Cortex of kidney (tissue), 1 donor: ENCODE measurements at places on chromosomes 2 and 18.

GRCh38 chr18:55455938-55456337, 132.1 kb downstream of the TCF4 start:
- DNase-seq: no peak

- no peak for DNase-seq
Observed at GRCh38 chr2:217972490-217972889, 30.3 kb downstream of the TNS1 start.

DNA sequence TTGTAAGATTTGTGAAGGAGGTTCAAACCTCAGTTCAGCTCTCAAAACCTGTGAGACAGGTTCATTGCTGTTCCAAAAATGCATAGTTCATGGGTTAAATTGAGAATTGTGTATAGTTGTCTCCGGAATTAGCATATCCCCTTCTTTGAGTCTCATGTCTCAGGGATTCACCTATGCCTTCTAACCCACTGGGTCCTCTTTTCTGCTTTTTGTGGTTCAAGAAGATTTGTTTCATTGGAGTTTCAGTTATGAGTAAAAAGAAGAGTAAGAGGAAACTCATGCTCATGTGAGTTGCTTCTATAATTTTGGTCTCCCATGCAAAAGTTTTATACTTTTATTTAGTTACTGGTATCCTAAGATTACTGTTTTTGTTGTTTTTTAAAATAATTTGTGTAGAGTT, 1219.8 kb upstream of the ZEB2 start:
- DNase-seq: no peak

DNA sequence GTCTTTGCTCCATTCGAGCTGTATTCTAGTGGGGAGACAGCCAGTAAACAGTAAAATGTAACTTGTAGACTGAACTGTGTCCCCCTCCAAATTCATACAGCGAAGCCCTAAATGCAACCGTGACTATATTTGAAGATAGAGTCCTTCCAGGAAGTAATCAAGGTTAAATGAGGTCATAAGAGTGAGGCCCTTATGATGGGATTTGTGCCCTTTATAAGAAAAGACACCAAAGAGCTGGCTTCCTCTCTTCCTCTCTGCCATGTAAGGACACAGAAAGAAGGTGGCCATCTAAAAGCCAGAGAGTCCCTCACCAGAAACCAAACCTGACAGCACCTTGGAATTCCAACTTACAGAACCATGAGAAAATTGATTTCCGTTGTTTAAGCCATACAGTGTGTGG, 31.4 kb downstream of the GPR75 start:
- DNase-seq: no peak

DNA sequence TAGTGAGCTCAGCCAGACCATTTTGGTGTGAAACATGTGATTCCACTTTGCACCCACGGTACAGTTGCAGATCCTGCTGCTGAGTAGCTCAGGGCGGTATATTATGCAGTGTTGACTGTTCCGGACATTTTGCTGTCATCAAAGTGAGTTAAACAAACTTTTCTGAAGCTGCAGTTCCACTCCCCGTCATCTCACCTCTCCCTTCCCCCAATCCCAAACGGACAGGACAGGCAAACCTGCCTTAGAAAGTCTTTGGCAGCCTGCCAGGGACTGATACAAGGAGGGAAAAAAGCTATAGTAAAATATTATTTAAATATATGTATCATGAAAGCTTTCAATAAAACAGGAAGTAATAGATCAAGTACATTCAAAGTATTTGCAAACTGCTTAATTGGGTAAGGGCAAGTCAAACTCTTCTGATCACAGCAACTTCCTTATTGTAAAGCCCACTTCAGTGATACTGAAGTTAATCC, 35.5 kb upstream of the SP5 start:
- no peak for DNase-seq

DNA sequence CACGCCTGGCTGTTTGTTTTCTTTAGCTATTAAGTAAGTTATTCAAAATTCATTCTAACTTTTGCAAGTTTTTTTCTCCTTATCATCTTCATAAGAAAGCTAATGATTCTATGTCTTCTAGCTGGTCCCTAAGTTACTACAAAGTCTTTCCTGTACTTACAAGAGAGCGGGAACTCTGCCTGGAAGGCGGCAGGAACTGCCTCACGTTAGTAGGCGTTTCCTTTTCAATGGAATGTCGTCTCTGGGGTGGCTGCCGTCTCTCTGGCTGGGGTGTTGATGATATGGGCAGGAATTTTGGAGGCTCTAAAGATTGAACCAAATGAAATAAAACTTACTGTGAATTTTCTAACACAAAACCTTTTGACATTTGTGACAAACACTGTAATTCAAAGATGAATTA, 55.5 kb downstream of the PRELID3A start:
- no peak for DNase-seq

DNA sequence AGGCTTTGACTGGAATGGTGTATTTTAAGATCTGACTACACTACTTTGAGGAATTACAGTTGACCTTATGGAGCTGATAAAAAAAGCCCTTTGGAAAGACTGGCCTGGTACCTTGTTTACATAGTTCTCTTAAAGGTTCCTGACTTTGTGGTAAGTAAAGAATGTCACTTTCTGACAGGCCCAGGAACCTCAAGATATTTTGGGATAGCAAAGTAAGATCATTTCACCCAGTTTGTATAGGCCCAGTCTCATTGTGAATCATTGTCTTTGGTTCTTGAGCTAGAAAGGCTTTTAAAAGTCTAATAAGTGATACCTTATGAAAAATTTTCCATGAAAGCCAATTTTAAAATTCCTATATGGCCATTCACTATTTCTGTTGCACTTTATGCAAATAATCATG, 316.3 kb upstream of the LRRTM4 start:
- DNase-seq: no peak

- no peak for DNase-seq
Observed at GRCh38 chr2:73947412-73948018, 20.8 kb downstream of the DGUOK start.

DNA sequence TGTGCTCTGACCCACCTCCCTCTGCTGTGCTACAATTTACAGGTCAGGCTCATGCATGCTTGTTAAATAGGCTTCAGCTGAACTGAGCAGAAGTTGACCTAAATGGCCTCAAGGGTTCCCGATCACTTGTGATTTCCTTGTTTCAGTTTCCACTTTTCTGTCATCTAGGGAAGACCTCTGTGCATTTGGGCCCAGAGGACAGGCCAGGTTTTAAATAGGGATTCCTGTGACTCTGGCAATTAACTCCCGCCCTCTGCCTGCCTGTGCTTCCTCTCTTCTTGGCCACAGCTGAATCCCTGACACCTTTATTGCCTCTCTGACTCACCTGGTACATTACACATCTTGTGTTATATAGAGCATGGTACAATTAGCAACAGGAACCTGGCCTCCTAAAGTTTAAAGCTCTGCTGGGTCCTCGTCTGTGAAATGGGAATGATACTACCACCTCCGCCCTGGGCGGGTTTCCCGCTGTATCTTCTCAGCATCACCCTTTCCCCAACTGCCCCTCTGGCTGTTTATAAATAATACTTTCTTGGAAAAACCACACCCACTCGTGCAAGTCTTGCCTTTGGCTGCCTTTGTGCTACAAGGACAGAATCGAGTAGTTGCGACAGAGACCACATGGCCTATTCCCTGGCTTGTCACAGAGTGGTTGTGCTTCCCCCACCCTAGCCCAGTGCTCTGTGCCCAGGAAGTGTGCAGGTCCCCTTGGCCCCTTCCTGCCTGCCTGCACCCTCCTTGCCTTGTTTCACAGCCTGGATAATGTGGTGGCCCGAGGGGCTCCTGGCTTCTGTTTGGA, 7.9 kb downstream of the CABLES1 start:
- no peak for DNase-seq

GRCh38 chr2:29304399-29305060, 189.3 kb downstream of the CLIP4 start:
- no peak for DNase-seq
